ENCODE measurements at places on chromosomes 4 and X.

DNA sequence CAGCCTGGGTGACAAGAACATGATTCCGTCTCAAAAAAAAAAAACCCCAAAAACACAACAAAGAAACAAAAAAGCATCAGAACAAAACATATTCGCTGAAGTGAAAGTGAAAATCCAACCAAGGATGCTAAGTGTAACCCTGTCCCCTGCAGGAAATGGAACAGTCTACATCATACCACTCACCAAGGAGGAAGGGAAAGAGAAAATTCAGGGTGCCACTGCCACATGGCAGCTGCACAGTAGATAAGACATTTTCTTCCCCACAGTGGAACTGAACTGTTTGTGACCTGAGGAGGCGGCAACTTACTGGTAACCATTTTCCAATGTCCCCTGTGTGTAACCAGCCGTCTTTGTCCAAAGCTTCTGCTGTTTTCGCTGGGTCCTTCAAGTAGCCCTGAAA lies 28.2 kb upstream of the CENPU start:
- no peak for DNase-seq

DNA sequence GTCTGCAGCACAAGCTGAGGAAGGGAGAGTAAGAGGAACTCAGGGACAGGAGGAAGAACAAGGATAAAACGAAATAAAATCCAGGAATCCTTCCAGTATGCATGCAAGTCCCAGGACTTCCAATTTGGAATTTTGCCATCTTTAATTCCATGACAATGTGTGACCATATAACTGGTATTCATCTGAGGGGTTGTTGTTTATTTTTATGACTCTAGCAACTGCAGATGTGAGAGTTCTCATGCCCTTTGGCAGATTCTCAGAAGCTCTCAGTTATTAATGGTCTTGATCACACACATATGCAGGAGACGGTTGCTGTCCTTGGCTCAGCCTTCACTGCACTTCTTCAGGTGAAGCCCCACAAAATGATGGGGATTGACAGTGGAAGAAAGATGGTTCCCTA lies 148.2 kb downstream of the SMIM20 start:
- no peak for DNase-seq

GRCh38 chrX:39808471-39808917 lies 289.3 kb downstream of the BCOR start:
- DNase-seq: peak; percentile 39

DNA sequence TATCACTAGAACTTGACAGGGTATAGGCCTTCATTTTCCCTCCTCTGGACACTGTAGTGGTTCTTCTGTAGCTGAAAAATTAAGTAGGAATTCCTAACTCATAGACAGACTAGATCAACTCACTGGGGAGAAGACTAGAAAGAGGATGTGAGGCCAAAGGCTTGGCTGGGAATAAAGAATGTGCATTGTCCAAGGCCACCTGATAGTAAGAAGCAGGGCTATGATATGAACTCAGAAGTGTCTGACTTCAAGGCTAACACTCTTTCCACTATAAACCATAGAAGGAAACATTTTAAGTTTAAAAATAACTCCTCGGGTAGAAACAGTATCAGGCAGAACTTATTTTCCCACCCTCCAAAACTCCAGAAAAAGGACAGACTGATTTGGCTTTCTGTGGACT lies 346.6 kb downstream of the OPHN1 start:
- DNase-seq: no peak

DNA sequence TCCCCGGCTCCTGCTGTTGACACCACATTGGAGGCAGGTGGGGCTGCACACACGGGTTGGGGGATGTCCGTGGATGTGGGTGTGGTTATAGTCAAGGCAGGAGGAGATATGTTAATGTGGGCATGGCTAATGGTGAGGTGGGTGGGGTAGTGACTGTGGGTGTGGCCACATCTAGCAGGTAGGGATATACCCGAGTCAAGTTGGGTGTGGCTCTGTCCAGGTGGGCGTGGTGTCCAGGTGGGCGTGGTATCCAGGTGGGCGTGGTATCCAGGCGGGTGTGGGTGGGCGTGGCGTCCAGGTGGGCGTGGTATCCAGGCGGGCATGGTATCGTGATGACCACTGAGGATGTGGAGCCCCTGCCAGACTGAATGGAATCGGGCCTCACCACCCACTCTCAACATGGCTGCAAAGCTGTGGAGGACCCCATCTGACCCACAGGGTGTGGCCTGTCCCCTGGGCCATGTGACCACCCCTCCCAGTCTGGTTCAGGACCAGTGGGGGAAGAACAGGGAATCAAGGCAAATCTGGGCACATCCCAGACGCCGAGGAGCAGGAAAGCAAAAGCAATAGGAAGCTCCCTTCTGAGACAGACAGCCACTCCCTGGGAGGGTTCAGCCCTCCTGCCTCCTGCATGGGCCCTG lies 21.0 kb downstream of the MAN2B2 start:
- DNase-seq: no peak

DNA sequence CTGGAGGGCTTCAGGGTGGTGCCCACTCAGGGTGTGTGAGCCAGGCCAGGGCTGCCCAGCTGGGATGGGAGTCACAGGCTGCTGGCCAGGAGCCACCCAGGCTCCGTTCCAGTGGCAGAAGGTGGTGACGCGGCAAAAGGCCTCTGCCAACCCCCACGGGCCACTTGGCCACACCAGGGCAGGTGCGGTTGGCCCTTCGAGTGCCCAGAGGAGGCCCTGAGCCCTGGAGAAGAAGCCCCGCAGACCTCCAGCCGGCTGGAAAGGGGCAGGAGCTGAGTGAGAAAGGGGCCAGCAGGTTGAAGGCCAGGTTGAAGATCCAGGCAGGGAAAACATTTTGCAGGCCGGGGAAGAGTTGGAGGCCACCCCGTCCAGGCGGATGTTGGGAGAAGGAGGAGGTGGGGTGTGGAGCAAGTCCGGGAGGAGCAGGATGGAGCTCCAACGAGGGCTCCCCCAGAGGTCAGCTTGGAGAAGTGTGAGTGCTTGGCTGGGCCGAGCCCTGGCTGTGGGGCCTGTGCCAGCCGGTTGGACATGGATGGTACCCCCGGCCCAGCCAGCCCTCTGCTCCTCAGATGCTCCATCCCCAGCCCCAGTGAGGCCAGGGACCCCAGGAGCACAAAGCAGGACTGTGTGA lies 2.8 kb upstream of the CPLX1 start:
- DNase-seq: no peak

- no peak for DNase-seq
These were observed 277.1 kb upstream of the TENM3 start for GRCh38 chr4:181966104-181966551.

DNA sequence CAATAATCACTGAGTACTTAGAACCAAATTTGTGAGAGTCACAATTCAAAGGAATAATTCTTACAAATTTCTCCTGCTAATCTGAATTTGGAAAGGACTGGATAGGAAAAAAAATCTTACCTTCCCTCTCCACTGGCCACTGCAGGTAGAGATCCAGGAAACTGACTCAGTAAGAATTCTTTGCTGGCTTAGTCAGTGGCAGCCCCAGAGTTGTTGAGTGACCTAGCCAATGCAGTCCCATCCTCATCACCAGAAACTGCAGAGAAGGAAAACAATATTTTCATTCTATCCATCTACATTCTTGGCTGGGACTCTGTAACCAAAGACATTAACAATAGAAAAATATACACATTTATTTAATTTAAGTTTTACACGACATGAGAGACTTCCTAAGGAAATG lies 572.0 kb downstream of the ADGRL3 start:
- peak; percentile 14 for DNase-seq

DNA sequence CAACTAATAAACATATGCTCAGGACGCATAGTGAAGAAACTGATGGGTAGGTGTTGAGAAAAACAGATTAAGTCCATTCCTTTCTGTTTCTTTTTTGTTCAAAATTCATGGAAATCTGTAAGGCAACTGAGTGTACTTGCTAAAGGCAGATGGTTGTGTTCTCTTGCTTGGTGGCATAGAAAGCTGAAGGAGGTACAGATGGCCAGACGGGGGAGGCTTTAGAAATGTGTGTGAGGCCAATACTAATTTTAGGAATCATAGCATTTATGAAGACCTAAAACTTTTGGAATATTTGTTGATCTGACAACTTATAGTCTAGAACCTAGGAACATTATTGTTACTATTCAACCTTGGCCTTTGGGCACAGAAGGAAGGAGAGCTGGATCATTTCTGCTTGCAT lies 56.8 kb upstream of the EMCN start:
- no peak for DNase-seq
